ENCODE measurements at places on chromosomes 3 and 15.

- peak; percentile 71 for DNase-seq
Measured at GRCh38 chr3:158789592-158789991, 12.3 kb upstream of the MFSD1 start.

DNA sequence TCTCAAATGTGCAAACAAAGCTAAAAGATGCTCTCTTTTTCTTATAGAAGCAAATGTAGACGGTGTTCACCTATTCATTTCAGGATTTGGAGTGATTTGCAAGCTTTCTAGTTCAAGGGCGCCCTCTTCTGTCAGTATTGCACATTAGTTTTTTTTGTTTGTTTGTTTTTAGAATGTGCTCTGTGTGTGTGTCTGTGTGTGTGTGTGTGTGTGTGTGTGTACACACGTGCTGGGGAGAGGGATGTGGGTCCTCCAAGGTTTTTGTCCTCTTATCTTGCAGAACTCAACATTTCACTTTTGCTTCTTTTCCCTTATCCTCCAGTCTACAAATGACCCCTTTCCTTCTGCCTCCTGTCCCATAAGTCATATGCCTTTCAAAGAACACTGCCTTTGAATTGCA is 23.5 kb downstream of the DNAH1 start:
- peak; percentile 86 for DNase-seq

GRCh38 chr3:22372292-22373062 is 621.5 kb upstream of the ZNF385D start:
- no peak for DNase-seq

- DNase-seq: no peak
Measured at GRCh38 chr15:80026754-80027153, 32.7 kb upstream of the ZFAND6 start.

DNA sequence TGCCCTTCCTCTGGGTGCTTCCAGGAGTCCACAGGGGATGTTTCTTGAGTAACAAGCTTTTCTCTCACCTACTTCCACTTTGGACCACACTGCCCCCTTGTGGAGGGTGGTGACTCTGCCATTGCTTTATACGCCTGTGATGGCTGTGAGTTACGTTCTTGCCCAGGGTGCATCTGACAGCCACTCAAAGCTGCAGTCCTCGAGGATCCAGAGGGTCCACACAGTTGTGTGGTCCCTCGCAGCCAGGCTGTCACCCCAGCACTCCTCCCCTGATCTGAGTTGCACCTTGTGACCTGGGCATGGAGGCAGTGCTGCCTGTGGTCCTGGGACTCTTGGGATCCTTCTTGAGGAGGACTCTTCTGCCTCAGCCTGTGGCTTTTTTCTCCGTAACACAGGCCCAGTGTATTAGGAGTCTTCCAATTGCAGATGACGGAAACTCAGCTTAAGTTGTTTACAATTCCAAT is 23.4 kb downstream of the FOXL2 start:
- peak; percentile 81 for DNase-seq

DNA sequence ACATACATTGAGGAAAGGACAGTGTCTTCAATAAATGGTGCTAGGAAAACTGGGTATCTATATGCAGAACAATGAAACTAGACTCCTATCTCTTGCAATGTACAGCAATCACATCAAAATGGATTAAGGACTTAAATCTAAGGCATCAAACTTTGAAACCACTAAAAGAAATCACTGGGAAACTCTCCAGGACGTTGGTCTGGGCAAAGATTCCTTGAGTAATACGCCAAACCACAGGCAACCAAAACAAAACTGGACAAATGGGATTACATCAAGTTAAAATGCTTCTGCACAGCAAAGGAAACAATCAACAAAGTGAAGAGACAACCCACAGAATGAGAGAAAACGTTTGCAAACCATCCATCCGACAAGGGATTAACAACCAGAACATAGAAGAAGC is 14.5 kb downstream of the LAMP3 start:
- peak; percentile 97 for DNase-seq

DNA sequence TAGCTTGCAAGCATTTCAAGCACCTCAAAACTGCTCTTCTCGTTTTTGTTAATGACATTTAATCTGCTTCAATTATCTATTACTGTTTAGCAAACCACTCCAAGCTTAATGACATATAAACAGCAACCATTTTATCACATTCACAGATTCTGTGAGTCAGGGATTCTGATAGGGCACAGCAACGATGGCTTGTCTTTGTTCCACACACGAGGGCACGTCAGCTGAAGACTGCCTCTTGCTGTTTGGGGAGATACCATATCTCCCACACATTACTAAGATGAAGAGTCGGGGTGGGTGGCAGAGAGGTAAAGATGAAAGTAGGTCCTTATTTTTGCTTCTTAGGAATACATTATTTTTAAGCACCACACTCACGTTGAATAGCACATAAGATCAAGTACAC is 19.3 kb downstream of the CPOX start:
- no peak for DNase-seq

- DNase-seq: peak; percentile 17
Measured at GRCh38 chr3:46882377-46883053, 5.0 kb downstream of the PTH1R start.

GRCh38 chr3:21894459-21895340 is 143.7 kb upstream of the ZNF385D start:
- peak; percentile 10 for DNase-seq

DNA sequence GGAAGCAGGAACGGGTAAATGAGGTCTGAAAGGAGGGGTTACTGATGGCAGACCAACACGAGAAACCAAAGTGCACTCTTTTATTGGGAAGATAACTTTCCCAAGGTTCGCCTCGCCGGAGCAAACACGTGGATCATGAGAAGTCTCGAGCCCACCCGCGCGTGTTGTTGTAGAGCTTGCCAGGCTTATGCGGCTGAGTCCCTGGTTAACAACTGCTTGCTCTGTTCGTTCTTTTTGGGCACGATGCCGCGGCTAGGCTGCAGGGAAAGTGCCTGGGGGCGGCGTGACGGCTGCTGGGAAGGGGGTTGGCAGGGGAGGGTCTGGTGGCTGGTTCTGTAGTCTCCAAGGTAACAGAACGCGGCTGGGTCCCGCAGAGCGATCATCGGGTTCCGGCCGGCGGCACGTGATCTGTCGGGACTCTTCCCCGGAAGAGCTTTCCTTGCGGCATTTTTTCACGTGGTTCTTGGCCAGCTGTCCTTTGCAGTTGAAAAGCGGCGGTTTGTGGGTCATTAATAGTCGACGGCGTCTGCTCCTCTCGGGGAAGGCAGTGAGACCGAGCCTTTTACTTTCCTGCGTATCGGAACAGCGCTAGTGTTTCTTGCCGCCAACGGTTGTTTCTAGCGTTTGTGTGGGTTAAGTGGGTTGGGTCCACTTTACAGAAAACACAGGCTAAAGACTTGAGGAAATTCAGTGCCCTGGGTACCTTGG is 1.5 kb downstream of the MGA start:
- DNase-seq: peak; percentile 76

GRCh38 chr3:59607656-59608055 is 557.8 kb upstream of the CFAP20DC start:
- no peak for DNase-seq

- DNase-seq: no peak
Measured at GRCh38 chr3:126078866-126079265, 5.1 kb downstream of the SLC41A3 start.

GRCh38 chr3:187016639-187017345 is 86.5 kb downstream of the ST6GAL1 start:
- peak; percentile 63 for DNase-seq

DNA sequence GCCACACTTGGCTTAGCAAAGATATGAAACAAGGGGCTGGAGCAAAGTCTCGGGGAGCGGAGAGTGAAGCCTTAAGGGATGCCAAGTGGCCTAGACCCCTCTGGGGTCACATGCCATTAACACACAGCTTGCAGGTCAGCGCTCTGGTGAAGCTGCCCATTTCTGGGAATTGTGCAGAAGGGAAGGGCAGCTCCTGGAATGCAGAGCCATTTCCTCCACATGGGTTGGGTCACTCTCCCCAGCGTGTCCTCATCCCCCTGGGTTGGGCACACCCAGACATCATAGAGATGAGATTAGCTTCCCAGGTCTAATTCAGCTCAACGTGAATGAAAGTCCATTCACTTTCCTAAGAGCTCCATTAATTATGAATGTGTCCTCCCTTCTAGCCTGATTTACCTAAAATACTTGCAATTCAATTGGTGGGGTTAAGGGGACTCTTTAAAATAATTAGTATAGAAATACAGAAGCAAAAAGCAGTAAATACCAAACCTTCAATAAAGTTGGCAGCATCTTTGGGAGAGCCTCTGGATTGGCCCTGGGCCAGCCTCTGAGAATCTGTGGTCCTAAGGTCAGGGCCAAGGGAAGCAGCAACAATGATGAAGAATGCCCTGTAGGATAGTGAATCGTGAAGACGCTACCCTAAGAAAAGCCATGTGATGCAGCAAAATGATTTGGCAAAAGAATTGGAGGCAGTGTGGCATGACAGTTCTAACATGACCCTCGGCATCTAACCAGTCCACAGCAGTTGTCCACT is 17.8 kb downstream of the MRAS start:
- DNase-seq: no peak

DNA sequence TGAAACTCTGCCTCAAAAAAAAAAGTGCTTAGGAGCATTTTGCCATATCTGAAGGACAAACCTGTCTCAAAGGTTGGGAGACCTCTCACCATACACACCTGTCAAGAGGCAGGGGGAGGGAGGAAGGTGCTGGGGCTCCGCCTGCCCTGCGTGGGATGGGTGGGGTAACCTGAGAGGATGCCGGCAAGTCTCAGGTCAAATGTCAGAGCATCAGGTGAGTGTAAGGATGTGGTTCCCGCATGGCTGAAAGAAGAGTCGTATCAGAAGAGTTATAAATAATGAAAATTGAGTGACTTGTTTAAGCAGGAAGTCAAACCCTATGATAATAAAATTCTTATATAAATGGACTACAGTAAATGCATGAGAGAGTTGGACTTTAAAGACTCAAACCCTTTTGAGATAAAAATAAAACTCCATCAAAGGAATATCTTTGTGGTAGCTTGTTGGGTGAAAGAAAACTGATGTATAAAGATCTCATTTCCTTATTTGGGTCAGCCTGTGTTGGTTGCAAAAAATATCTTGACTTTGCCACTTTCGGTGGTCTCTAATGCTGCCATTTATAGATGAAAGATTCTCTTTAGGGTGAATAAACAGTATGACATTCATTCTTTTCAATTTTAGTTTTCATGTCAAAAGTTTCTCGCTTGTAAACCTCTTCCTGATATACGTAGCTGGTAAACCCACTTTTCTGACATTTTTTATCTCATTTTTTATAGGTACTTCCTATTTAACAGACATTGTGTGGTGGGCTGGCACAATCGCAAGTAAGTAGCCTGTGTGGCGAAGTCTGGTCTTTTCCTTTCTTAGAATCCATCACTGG is 23.8 kb downstream of the NIPA1 start:
- DNase-seq: no peak

DNA sequence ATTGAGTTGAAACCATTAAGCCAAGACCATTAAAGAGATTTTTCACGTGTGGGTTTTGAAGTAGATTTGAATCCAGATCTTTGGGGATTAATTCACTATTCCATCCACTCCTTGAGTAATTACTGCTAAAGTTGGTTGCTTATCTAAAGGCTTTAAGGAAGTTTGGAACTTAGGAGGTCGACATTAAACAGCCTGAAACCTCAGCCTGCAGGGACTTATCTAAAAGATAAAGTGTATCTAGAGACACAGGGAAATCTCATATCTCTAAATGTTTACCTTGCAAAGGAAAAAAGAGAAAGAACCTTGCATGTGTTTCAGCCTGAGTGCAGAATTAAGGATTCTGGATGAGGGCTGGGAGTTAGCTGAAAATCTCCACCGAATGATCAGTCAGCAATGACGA is 158.6 kb downstream of the MEIS2 start:
- DNase-seq: no peak

GRCh38 chr15:35078221-35078915 is 6.7 kb downstream of the NANOGP8 start:
- DNase-seq: peak; percentile 65

DNA sequence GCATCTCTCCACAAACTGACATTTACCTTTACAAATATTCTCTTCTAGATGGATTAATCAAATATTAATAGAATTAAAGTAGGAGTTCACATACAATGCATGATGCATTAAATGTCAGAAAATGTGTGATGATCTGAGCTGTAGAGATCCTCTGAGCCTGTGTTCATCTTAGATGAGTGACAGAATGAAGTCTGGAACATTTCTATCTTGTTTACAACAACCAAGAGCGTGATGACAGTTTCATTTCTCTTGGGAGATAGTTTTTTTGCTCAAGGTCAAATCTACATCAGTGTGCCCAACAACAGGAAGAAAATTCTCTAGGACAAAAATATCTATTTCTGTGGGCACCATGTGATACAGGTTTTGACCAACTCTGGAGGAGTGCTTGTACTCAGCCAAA is 211.9 kb downstream of the MYRIP start:
- DNase-seq: no peak

GRCh38 chr3:4999531-5000184 is 20.4 kb downstream of the BHLHE40 start:
- no peak for DNase-seq

GRCh38 chr3:175659670-175660350 is 800.7 kb downstream of the NAALADL2 start:
- DNase-seq: no peak

- DNase-seq: no peak
Measured at GRCh38 chr3:148772835-148773234, 54.8 kb upstream of the CPB1 start.

GRCh38 chr3:141081141-141081795 is 30.1 kb downstream of the SPSB4 start:
- DNase-seq: no peak

GRCh38 chr3:32391643-32392535 is at the start of gene CMTM7:
Gene CMTM7 (plus strand): TSS chr3:32391853. CDS start chr3:32391907, 54 bp downstream.
- DNase-seq: peak; percentile 37

GRCh38 chr15:99992611-99993231 is 259.5 kb upstream of the LYSMD4 start:
- no peak for DNase-seq

DNA sequence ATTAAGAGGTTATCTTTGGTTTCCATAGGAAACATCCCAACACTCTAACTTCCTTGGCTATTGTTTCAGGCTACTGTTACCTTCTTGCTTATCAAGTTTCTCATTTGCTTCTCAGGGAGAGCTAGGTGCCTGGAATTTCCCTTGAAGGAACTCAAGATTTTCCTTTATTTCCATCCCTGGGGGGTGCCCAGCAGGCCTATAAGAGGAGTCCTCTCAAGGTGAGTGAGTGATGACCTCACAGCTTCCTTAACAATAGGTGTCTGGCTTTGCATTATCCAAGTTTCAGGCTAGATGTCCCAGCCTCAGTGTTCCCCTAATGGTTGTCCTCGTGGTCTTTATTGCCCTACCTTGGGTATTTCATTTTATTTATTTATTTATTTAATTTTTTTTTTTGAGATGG is 12.1 kb upstream of the CTSH start:
- DNase-seq: no peak

DNA sequence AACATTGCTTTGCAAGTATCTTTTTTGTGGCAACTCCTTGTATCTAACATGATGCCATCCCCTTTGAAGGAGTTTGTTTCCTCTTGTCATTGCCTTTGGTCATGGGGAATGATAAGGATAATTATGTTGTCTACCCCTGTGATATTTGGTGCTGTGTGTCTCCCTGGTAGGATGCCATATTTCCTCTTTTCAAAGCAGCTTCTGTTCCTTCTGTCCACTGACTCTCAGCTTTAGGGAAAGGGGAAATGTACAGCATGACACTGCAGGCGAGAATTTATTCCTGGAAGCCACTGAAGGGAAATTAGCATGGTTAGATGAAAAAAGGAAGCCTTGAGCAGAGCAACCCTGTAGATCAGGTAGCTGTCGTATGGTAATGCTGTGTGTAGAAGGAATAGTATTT is 576.7 kb downstream of the CADM2 start:
- DNase-seq: no peak

- DNase-seq: no peak
Measured at GRCh38 chr15:42576776-42577175, 1.4 kb downstream of the STARD9 start.

GRCh38 chr3:95609411-95609810 is 1205.0 kb upstream of the EPHA6 start:
- no peak for DNase-seq

GRCh38 chr15:66839506-66840112 is 137.6 kb downstream of the SMAD6 start:
- no peak for DNase-seq

All from amniotic epithelial cell (primary cell).